CD8-positive, alpha-beta T cell (primary cell): ENCODE measurements at places on chromosomes 5 and 9. TPM values are rescaled to one million over a fixed set of nuclear protein-coding genes. Genes with fewer than 3 reads are reported as not detected.

SNCB gene
- total RNA-seq, result not detected

LHX6 gene
- not detected for total RNA-seq

DNA sequence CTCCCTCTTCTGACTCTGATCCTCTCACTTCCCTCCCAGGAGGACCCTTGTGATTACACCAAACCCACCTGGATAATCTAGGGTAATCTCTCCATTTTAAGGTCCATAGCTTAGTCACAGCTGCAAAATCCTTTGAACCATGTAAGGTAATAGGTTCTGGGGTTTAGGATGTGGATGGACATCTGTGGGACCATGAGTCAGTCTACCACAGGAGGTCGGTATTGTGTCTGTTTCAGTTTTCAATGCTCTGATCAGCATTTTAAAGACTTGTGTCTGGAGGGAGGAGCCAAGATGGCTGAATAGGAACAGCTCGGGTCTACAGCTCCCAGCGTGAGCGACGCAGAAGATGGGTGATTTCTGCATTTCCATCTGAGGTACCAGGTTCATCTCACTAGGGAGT lies 112.6 kb downstream of the CAVIN4 start:
- DNase-seq, result no peak

GRIA1 gene
- not detected for total RNA-seq

RNF183 gene
- not detected for total RNA-seq

DNA sequence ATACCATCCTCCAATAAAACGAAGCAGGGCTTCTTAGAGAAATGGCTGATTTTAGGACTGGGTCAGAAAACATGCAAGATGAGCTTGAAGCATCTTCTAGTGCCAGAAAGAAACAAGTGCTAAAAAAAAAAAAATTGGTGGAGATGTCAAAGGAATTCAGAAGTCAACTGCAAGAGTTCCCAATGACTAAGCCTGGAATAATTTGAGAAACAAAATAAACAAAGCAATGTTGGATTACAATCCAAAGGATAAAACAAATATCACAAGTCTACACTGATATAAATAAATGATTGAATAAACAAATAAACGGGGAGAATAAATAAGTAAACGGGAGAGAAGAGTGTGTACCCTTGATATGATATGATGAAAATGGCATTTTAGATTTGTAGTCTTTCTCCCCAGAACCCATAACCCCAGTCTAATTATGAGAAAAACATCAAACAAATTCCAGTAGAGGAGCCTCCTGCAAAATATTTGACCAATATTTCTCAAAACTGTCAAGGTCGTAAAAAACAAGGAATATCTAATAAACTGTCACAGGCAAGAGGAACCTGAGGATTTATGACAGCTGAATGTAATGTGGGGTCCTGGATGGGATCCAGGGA lies 63.5 kb upstream of the CCL21 start:
- DNase-seq, result no peak

C9orf40 gene
- total RNA-seq, result 1.5 TPM

GCNT1 gene
- 0.35 TPM for total RNA-seq

DNA sequence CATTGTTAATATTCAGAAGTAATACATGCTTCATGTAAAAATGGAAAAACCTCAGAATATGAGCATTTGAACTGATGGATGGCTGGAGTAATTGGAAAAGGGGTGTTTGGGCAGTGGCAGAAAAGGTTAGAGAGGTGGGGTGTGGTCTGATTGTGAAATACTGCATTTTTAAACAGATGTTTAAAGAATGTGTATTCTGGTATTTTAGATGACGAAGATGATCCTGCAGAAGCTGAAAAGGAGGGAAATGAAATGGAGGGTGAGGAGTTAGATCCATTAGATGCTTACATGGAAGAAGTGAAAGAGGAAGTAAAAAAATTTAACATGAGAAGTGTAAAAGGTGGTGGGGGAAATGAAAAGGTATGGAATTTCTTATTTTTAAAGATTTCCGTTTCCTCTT lies 18.8 kb downstream of the DDX46 start:
- DNase-seq, result no peak

TLE4 gene
- total RNA-seq, result 123 TPM

GRCh38 chr5:155564541-155564940 lies 551.0 kb downstream of the KIF4B start:
- DNase-seq, result no peak

GRCh38 chr9:28025186-28025585 lies 451.9 kb upstream of the C9orf72 start:
- DNase-seq, result no peak

- DNase-seq, result no peak
Measured at GRCh38 chr5:55865831-55866230, 14.7 kb downstream of the IL31RA start.

PRELID2 gene
- not detected for total RNA-seq

GRCh38 chr5:149550594-149551226 lies 529 bp downstream of the CSNK1A1 start:
- no peak for DNase-seq

DNA sequence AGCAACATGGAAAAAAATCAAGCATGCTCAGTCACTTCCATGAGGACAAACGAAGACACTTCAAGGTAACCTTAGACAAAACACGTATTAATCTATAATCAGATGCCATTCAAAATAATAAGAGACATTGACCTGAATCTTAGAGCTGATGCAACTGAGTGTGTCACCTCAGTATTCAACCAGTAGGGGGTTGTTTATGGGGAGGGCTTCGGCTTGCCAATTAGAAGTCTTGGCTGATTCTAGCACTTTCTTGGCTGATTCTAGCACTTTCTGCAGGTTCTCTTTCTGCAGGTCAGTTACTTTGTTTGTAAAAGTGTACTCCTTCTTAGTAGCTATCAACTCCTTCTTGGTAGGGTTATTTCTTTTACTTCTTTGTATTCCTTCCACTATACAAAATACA lies 317.6 kb downstream of the ENC1 start:
- DNase-seq, result no peak

- peak; percentile 41 for DNase-seq
Measured at GRCh38 chr5:109921735-109922380, 232.1 kb downstream of the MAN2A1 start.

DNA sequence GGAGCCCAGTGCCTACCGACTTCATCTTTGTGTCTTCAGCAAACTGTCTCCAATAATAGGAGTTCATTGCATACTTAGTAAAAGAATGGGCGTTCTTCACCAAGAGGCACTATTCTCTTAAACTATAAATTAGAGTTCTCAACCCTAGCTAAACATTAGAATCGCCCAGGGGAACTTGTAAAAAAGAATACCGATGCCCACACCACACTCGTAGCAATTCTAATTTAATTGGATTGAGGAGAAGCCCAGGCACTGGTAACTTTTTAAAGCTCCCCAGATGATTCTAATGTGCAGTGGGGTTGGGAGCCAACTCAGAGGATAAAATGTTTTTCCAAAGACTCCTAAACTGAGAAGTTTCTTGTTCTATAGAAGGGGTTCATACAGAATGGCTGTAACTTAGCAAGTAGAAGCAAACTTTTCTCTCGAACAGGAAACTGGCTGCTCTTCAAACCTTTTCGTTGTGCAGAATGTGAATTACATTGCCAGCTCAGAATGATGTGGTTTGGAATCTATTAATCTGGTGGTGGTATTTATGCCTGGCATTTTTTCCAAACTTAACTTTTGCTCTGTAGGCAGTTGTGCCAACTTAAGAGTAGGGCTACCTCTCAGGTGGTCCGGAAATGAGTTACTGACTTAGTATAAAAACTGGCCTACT lies 26.4 kb upstream of the NFIB start:
- no peak for DNase-seq

GRCh38 chr5:9775339-9775738 lies 145.2 kb upstream of the TAS2R1 start:
- no peak for DNase-seq

ENTPD2 gene
- not detected for total RNA-seq

FRRS1L gene
- not detected for total RNA-seq

ALDOB gene
- total RNA-seq, result not detected

- DNase-seq, result no peak
Measured at GRCh38 chr5:96455789-96456188, 22.7 kb upstream of the PCSK1 start.

ZFP37 gene
- 1.1 TPM for total RNA-seq

DNA sequence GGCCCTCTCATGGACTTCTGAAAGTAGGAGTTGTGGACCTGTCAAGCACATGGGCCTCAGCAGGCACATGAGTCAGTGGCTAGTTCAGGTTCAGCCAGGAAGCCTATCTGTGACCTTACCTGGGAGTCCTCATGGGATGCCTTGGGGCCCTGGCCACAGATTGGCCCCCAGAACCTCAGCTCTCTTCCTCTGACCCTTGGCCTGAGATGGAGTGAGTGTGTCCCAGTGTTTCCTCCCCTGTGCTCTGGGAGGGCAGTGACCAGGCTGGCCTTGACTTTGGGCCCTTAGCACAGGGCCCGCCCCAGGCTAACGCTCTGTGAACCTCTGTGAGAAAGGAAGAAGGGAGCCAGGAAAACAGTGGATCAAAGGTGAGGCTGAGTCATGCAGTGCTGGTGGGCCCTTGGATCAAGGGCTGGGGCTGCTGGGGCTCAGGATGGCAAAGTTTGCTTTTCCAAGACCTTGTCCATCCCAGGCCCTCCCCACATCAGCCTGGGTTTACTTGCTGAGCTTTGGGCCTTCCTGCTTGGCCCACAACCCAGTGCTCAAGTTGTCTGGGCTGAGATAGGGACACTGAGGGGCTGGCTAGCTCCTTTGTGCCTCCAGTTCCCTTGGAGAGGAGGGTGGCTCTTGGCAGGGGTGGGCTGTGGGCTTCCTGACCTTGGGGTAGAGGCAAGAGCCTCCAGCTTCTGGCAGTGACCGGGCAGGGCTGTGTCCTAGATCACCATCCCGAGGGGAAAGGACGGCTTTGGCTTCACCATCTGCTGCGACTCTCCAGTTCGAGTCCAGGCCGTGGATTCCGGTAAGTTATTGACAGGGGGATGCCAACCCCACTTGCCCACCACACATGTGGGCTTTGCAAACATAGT lies 41.4 kb downstream of the RGS3 start:
- DNase-seq, result no peak

DNA sequence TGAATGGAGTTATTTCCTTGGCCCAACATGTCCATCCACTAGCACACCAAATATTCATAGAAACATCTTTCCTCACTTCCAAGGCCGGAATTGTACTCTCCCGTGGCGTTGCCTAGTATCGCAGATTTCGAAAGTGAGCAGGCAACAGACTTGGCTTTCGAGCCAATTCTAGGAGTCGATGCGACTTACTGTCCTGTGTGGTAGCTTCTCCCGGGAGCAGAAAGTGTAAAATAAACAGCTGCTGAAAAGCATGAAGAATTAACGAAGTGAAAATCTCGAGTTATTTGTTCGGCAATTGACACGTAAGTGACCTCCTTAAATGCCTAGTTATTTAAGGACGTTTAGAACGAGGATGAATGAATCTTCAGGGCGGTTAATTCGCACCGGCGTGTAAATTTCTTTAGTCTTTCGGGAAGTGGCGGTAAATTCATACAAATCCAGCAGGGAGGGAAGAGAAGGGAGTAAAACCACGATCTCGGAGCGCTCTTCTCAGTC lies 449 bp upstream of the PCSK5 start:
- DNase-seq, result no peak

NUTM2F gene
- total RNA-seq, result not detected

FOXD4L6 gene
- not detected for total RNA-seq

PMPCA gene
- 111 TPM for total RNA-seq

- DNase-seq, result no peak
Measured at GRCh38 chr9:133405508-133406438, 12.0 kb downstream of the REXO4 start.

GRCh38 chr5:132001647-132002561 lies 9.6 kb downstream of the ACSL6 start:
- DNase-seq, result no peak

GALNT12 gene
- 9.0 TPM for total RNA-seq

GRCh38 chr9:118643118-118643517 lies 726.1 kb downstream of the BRINP1 start:
- no peak for DNase-seq

- no peak for DNase-seq
Measured at GRCh38 chr5:14228219-14228618, 85.1 kb downstream of the TRIO start.

DNA sequence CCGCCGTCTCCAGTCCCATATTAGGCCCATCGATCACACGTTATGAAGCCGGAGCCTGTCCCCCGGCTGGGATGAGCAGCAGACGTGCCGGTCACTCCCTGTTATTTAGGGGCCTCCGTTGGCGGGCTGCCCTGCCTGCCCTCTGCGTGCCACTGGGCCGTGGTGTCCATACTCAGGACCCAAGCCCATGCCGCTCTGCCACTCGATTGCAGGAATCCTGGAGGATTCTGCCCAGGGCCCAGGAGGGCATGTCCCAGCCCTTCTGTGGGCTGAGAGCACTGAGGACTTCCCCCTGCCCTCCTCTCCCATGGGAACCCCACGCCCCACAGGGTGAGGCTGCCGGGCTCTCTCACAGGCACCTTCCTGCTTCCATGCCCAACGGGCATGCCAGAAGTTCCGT lies 19.6 kb upstream of the LAMC3 start:
- DNase-seq, result no peak

HACD4 gene
- total RNA-seq, result 6.3 TPM

DNA sequence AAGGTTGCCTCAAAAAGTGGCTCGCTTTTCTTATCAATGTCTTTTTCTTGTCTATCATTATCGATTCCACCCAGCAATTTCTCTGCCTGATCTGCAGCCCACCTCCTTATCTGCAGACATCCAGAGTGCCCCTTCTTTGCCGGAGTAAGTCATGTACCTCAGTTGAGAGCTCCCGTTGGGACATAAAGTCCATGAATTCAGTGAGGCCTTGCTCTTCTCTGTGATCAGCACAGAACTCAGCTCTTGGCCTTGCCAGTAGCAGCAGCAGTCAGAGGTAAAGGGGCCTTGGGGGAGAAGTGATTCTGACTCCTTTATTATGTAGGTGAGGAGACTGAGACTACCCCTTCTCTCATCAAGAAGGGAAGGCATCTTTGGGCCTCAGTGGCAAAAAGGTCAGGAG lies 24.9 kb upstream of the DCAF12 start:
- no peak for DNase-seq

DNA sequence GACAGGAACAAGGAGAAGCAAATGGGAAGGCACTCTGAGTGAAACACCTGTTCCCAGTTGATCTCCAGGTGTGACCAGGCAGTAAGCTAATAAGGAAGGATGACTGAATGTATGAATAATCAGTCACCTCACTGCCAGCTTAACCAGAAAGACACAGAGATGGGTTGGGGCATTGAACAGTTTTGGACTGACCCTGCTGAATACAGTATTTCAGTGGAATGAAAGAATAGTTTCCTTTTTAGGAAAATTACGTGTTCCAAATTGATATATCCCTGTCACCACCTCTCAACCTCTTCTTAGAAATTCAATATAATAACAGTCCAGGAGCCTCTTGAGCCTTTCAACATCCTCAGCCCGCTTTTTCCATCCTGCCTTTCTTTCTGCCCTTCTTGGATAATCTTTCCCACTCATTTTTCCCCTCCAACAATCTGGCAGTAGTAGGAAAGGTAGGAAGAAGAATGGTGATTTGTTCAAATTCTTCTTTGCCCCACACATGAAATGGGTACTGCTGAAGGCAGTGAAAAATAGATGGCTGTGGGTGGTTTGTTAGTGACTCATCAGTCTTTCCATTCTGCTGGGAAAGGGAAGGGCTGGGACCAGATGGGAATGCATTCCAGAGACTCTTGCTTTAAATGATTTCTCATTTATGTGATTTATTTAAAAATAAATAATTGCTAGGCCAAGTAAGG lies 117.9 kb downstream of the ZSWIM6 start:
- DNase-seq, result no peak
